ENCODE measurements at places on chromosomes 1 and 21.

- DNase-seq = no peak
These were observed 12.4 kb downstream of the PSEN2 start for GRCh38 chr1:226882631-226883409.

DNA sequence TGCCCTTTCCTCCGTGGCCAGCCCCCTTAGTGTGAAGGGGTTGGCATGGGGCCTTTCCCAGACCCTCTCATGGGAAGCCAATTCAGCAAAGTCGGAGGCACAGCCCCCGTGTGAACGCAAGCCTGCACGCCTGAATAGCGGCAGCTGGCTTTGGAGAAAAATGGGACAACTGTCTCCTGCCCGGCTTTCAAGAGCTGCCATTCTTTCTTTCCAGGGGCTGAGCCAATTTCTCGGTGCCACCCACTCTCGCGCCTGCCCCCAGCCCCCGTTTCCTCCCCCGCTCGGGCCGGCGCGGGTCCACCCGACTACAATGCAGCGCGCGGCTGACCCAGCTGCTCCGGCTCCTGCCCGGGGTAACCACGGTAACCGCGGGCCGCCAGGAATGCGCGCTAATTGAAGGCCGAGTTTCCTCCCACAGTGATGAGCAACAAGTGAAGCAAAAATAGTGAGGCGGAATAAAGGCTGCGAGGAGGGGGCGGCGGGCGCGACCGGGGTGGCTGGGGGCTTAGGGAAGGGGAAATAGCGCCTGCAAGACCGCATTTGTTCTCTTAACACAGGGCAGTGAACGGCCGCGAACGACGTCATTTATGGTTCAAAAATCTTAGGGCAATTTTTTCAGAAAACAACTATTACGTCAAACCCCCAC is 27.8 kb downstream of the ILDR2 start:
- DNase-seq = no peak

DNA sequence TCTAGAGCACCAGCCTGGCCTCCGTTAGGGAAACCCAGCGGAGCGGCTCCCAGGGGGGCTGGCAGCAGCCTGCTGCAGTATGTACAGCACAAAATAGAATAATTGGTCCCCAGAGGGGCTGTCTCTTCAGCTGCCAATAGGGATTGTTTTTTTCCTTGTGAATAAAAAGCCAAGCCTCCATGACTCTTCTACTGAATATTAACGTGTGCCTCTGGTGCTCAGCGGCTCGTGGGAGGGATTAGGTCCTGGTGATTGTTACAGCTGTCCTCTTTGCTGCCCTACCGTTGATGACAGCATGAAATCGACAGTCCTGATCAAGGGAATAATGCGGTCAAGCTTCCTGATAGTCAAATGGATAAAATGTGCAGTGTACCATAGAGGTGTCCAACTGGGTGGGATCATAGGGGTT is 190.7 kb upstream of the RUNX1 start:
- no peak for DNase-seq

- no peak for DNase-seq
These were observed 66.3 kb upstream of the TLR5 start for GRCh38 chr1:223209293-223209898.

- no peak for DNase-seq
These were observed 345 bp downstream of the SLX9 start for GRCh38 chr21:44940116-44940631.

DNA sequence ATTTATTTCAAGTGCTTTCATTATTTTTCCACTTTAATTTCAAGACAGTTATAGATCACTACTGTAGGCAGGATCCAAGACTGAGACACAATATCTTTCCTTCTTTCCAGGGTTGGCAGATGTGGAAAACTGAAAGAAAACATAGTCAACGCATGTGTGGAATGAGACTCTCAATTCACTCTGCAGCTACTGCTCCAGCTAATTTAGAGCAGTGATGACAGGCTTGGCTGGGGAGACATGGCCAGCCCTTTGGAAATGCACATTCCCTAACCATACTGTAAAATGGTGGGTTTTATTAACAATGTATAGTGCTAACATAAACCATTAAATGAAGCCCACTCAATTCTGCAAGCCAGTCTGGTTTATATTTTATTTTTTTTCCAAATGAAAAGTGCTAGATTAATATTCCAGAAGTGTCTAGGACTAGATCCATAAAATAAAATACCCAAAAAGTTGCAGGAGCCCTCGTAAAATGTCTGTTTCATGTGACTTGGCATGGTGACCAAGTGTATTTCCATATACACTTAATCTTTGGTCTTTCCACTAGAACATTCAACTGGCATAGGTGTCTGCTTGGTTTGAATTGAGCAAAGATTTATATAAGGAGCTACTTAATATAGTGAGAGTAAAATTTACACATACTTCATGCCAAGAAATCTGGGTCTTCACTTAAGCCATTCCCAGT is 32.9 kb downstream of the COL11A1 start:
- DNase-seq = no peak
